Prostate gland (tissue), 2 donors: ENCODE measurements at places on chromosomes 16 and 17. TPM values are rescaled to one million over a fixed set of nuclear protein-coding genes. Genes with fewer than 3 reads are reported as not detected.
A peak's percentile ranks its signal among the peaks of the same experiment; 100 is the strongest.

The HYDIN gene
- total RNA-seq = 1.5 TPM

DNA sequence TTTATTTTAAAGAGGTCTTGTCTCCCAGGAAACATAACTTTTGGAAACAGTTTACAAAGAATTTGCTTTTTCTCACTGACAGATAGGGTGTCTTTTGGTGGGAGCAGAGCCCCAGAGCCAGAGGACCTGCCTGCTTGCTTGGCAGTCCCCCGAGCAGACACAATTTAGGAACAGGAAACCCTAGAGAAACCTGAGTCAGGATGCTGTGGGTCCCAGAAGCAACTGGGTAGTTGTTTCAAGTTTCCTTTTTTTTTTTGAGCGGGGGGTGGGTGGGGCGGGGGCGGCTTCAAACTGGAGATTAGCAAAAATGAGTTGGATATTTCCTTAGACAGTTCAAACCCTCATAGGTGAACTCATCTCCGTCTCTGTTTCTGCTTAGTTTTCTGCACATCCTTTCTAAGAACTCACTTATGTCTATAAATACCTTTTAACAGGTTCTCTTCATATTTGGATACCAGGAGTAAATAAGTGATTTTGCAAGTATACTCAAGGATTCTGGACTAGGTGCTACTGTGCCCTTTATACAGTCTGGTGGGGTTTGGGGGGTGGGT is 135.1 kb downstream of the PRKCA start:
- H3K4me1 ChIP-seq = no peaks in the 10 kb centered on the region
- no peak overlapping the region for H3K27ac ChIP-seq
- DNase-seq = no peak

- no peaks in the 10 kb centered on the region for H3K27me3 ChIP-seq
- no peak for DNase-seq
- H3K36me3 ChIP-seq = no peaks in the 10 kb centered on the region
- H3K4me3 ChIP-seq = no peak overlapping the region
- peak overlapping the region; percentile 43 for H3K27ac ChIP-seq
These were observed 38.9 kb upstream of the SNN start for GRCh38 chr16:11629071-11630030.

The B4GALNT2 gene
- not detected for total RNA-seq

DNA sequence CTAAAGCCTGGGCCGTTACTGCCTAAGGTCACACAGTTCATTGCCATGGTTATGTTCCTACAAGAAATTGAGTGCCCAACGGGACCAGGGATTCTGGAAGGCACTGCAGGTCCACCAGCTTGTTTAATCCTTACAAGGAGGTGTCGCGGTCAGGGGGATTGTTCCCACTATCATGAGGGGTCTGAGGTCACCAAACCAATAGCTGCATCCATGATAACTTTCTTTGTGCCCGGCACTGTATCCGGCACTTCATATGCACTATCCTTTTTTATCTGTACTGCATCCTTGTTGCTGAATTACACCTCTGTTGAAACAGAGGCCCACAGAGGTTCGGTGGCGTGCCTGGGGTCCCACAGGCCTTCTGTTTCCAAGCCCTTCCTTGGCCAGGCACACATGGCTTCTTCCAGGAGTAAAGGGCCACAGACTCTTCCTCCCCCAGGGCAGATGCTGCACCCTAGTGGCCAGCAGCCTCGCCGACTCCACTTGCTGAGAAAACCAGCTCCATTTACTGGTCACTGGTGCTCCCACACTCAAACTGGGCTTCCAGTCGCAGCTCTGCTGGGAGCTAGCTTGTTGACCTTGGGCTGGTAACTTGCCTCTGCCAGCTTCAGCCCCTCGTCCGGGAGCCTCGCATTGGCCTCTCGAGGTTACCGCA is 82.0 kb upstream of the PLCG2 start:
- peak overlapping the region; percentile 41 for H3K27ac ChIP-seq
- H3K4me1 ChIP-seq = peaks cover 7% of the 10 kb centered on the region
- peak; percentile 62 for DNase-seq
- H3K27me3 ChIP-seq = no peaks in the 10 kb centered on the region
- no peaks in the 10 kb centered on the region for H3K36me3 ChIP-seq

DNA sequence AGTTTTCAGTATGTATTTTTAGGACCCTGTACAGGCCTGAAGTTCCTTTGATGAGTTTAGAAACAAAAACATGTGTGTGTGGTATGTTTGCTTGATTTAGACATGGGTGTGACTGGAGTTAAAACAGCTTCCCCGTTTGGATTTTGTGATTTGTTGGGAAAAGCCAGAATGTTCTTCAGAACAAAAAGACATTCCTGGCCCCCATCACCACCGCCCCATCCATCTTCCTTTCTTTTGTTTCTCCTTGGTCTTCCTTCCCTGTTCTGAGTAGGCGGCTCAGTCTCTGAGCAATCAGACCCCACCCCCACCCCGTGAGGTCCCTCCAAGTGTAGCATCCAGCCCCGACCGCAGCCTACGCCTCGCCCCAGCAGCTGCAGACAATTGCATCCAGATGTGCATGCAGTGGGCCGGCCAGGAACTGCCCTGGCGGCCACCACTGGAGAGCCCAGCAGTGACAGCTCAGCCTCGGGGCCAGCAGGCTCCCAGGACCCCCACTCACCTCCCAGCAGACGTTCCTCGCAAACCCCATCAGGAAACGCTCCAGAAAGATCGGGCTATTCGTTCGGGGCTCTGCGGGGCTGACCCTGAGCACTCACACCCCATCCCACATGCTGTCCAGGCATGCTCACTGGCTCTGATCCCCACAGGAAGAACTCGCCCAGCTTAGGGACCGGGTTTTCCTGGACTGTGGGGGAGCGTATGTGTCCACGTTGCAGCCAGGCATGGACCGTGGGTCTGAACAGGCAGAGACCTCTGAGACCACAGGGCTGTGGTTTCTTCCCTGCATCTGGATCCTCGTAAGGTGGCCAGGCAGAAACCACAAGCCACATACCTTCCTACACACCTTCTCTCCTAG is 99.8 kb upstream of the CDH5 start:
- H3K4me1 ChIP-seq = no peaks in the 10 kb centered on the region
- no peaks in the 10 kb centered on the region for H3K27me3 ChIP-seq
- H3K27ac ChIP-seq = no peak overlapping the region
- H3K4me3 ChIP-seq = no peak overlapping the region

The FKBP10 gene
- 50.2 TPM for total RNA-seq

The CES1 gene
- total RNA-seq = 18.7 TPM

The PRRT2 gene
- total RNA-seq = 6.6 TPM

DNA sequence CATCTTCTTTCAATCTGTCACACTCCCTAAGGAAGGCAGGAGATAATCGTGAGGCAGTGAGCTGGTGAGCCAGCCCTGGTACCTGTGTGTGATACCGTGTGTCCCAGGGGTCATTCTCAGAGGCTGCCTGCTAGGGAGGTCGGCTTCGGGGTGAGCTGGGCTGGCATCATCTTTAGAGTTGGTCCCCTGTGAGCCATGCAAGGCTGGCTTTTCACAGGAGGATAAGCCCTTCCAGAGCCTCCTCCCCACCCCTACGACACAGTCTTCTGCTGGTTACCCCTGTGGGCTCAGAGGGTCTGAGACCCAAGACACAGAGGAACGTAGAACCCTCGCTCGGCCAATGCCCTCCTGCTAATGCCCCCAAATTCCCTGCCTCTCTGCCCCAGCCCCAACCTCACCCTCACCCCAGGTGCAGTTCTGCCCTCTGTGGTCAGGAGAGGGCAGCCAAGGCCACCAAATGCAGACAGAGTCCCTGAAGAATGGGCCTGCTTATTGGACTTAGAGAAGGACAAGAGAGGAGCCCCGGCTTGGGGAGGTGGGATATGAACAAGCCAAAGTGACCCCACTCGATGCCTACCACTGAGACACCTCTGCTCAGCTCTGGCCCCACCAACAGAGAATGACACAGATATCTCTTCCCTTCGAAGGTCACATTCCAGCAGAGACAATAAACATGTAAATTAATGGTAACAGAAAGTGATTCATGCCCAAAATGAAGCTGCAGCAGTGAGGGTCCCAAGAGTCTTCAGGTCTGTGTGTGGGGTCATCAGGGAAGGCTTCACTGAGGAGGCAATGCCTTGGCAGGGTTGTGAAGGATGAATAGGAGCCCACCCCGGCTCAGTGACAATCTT is 80.8 kb upstream of the CCL1 start:
- no peaks in the 10 kb centered on the region for H3K36me3 ChIP-seq
- no peaks in the 10 kb centered on the region for H3K4me1 ChIP-seq
- no peak overlapping the region for H3K27ac ChIP-seq

- no peak overlapping the region for H3K4me3 ChIP-seq
- H3K27ac ChIP-seq = no peak overlapping the region
- no peaks in the 10 kb centered on the region for H3K4me1 ChIP-seq
- H3K36me3 ChIP-seq = no peaks in the 10 kb centered on the region
These were observed 129.9 kb downstream of the MGAT5B start for GRCh38 chr17:76997981-76998531.

DNA sequence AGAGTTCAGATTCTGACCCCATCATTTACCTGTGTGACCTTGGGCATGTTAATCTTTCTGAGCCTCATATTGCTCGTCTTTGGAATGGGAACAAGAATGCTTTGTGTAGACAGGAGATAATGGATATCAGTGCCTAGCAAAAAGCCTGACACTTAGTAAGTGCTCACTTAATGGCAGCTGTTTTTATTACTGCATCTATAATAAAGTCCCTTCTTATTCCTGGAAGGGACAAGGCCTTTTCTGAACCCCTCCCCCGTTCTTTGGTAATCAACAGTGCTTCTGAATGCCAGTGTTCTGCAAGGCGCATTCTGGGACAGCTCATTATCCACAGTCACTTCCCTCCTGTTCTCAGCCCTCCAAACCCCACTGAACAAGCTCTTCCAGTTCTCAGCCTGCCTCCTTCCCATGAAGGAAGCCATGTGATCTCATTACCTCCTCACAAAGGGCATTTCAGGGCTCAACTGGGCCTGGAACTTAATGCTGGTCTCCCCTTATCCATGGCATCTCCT is 25.1 kb upstream of the SUPT4H1 start:
- no peaks in the 10 kb centered on the region for H3K36me3 ChIP-seq
- H3K4me1 ChIP-seq = peaks cover 11% of the 10 kb centered on the region
- peak overlapping the region; percentile 45 for H3K27ac ChIP-seq

The DPEP2 gene
- total RNA-seq = 2.4 TPM

The HDAC5 gene
- total RNA-seq = 71.2 TPM

DNA sequence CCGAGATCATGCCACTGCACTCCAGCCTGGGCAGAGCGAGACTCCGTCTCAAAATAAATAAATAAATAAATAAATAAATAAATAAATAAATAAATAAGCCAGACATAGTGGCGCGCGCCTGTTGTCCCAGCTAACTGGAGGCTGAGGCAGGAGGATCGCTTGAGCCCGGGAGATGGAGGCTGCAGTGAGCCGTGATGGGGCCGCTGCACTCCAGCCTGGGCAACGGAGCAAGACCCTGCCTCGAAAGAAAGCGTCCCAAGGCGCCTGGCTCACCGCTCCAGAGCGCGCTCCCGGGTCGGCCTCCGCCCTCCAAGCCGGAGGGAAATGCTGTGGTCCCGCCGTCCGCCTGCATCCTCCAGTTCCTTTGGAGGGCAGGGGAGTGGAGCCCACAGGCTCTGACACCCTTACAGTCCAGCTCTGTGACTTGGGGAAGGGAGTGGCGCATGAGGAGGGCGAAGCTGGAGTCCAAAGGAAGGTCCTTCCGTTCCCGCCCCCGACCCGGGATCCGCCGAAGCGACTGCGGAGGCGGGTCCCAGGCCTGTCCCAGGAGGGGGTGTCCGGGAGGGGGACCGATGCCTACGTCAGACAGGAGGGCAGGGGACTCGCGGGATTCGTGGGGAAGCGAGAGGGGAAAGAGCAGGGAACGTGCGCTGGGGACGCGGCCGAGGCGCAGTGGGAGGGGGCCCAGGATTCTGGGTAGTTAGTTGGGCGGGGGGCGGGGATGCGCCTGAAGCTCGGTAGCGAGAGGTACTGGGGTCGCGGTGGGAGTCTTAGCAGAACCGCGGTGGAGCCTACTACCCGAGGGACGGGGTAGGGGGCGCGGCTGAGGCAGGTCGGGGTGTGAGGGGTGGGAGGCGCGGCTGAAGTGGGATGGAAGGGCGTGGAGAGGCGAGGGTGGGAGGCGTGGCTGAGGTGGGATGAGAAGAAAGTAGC is 8.4 kb upstream of the TRPV2 start:
- peak overlapping the region; percentile 61 for H3K27ac ChIP-seq
- peak overlapping the region; percentile 30 for H3K4me3 ChIP-seq

GRCh38 chr17:30717291-30718098 is 107.0 kb downstream of the CRLF3 start:
- H3K27me3 ChIP-seq = no peaks in the 10 kb centered on the region
- H3K4me1 ChIP-seq = no peaks in the 10 kb centered on the region

DNA sequence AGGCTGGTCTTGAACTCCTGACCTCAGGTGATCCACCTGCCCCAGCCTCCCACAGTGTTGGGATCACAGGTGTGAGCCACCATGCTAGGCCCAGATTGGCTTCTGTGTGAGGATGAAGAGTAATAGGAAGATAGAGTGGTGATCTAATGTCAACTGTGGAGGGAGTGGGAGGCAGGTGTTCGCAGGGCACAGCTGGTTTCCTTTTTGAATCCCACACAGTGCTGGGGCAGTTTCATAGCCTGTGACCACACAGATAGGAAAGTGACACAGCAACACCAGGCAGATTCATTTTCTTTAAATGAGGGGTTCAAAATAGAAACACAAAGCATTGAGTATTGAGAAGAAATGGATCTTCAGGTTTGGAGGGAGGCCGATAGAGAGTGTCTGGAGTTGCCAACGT is 540.3 kb downstream of the WWOX start:
- no peaks in the 10 kb centered on the region for H3K36me3 ChIP-seq
- H3K27me3 ChIP-seq = no peaks in the 10 kb centered on the region
- no peak overlapping the region for H3K27ac ChIP-seq
- DNase-seq = no peak

- H3K4me3 ChIP-seq = no peak overlapping the region
- no peaks in the 10 kb centered on the region for H3K4me1 ChIP-seq
- no peak for DNase-seq
- no peaks in the 10 kb centered on the region for H3K36me3 ChIP-seq
- H3K27me3 ChIP-seq = no peaks in the 10 kb centered on the region
These were observed 77.2 kb downstream of the AATF start for GRCh38 chr17:37025847-37026530.

The LPCAT2 gene
- total RNA-seq = 10.8 TPM

GRCh38 chr17:42509841-42510240 is 26.2 kb upstream of the NAGLU start:
- H3K36me3 ChIP-seq = no peaks in the 10 kb centered on the region
- H3K4me3 ChIP-seq = no peak overlapping the region
- DNase-seq = no peak
- H3K27me3 ChIP-seq = no peaks in the 10 kb centered on the region
- H3K27ac ChIP-seq = peak overlapping the region; percentile 72

The TMEM88 gene
- total RNA-seq = 11.1 TPM
